ENCODE measurements at places on chromosomes 13 and 19.

- DNase-seq, result no peak
Measured at GRCh38 chr13:112907286-112907685, 61.7 kb upstream of the MCF2L start.

GRCh38 chr19:51375504-51376221 is 3.2 kb upstream of the NKG7 start:
- DNase-seq, result no peak

DNA sequence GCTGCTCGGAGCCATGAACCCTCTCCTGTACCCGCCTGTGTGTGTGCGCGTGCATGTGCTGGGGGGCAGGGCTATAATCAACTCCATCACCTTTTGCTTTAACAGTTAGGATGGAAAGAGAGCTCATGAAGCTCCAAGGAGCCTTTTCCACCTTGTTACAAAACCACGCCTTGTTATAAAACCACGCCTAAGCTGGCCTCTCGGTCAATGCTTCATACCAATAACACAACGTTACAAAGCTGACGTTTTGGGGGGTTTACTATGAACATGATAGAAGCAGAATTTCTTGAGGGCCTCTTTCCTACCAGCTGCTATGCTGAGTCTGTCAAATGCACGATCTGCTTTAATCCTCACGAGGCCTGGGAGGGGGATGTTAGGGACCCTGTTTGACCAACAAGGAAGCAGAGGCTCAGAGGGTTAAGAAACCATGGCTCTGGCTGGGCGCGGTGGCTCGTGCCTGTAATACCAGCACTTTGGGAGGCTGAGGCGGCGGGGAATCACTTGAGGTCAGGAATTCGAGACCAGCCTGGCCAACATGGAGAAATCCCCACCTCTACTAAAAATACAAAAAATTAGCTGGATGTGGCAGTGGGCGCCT is 11.9 kb downstream of the CAPS start:
- no peak for DNase-seq

GRCh38 chr13:24613755-24614154 is 66.5 kb upstream of the ATP12A start:
- DNase-seq, result no peak

- no peak for DNase-seq
Measured at GRCh38 chr13:110131424-110131823, 175.5 kb downstream of the COL4A1 start.

DNA sequence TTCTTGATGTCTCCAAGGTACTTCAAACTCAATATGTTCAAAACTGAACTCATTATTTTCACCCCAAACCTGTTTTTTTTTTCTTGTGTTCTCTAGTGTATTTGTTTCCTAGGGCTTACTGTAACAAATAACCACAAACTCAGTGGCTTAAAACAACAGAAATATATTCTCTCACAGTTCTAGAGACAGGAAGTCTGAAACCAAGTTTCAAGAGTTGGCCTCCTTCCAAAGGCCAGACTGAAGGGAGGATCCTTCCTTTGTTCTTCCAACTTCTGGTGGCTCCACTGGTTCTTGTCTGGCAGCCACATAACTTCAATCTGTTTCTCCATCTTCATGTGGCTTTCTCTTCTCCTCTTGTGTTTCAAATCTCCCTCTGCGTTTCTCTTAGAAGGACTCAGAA is 62.0 kb upstream of the PDCD5 start:
- no peak for DNase-seq

- DNase-seq, result peak; percentile 91
Measured at GRCh38 chr19:45730368-45731288, at the start of gene FBXO46. Gene FBXO46 (minus strand): TSS chr19:45730896. CDS start chr19:45713495, 17,401 bp downstream.

- no peak for DNase-seq
Measured at GRCh38 chr13:114044486-114044885, 70.6 kb upstream of the C13orf46 start.

GRCh38 chr19:47781590-47782262 is 3.2 kb downstream of the SELENOW start:
- no peak for DNase-seq

DNA sequence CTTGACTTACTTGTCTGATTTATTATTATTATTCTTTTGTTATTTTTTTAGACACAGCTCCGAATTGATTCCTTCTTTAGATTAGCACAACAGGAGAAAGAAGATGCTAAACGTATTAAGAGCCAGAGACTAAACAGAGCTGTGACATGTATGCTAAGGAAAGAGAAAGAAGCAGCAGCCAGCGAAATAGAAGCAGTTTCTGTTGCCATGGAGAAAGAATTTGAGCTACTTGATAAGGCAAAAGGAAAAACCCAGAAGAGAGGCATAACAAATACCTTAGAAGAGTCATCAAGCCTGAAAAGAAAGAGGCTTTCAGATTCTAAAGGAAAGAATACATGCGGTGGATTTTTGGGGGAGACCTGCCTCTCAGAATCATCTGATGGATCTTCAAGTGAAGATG is 29.4 kb downstream of the ERCC5 start:
- no peak for DNase-seq

GRCh38 chr13:100532836-100533435 is 55.7 kb downstream of the GGACT start:
- no peak for DNase-seq

DNA sequence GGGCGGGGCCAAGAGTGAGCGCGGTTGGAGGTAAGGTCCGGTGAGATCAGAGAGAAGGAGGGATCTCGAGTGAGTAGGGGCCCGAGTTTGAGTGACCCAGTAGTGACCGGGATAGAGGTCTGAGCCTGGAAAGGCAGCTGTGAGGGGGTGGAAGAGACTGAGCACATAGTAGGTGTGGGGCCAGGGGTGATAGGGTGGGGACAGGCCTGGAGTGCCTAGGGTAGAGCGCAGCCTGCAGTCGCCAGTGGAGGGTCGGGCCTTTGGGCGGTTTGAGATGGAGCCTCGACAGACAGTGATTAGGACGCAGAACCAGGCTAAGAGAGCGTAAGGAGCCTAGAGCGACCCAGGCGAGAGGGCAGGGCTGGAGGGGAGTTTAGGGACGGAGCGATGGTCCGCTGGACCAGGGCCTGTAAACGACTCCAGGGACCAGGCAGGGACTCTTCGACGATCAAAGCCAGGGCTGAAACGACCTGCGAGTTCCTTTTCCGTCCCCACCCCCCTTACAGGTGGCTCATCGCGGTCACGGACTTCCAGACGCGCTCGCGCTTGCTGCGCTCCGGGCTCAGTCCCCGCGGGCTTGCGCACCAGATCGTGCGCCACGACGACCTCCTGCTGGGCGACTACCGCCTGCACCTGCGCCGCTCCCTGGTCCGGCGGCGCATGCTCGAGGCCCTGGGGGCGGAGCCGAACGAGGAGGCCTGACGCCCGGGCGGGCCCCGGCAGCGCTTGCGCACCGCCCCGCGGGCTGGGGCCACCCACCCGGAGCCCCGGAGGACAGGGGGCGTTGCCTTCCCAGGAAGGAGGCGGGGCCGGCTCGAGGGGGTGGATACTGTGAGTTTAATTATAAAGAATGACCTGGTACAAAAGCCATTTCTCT is 9.4 kb downstream of the C19orf81 start:
- peak; percentile 72 for DNase-seq

- DNase-seq, result no peak
Measured at GRCh38 chr13:73800011-73800410, 334.2 kb downstream of the KLF12 start.

DNA sequence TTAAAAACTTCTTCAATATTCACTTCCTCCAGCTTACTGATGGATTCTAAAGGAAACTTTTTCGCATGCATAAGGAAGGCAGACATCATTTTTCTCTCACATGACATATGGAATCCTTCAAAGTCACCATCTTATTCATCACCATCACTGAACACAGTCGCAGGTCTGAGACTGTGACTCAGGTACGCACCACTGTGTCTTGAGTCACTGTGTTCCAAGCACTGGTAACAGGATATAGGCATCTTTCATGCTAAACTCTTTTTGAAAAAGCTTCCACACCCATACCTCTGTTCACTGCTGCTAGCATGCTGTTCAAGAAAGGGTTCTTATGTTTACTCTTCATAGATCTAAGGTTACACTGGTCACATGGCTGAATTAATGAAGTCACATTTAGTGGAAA is 67.0 kb upstream of the SIAH3 start:
- no peak for DNase-seq

DNA sequence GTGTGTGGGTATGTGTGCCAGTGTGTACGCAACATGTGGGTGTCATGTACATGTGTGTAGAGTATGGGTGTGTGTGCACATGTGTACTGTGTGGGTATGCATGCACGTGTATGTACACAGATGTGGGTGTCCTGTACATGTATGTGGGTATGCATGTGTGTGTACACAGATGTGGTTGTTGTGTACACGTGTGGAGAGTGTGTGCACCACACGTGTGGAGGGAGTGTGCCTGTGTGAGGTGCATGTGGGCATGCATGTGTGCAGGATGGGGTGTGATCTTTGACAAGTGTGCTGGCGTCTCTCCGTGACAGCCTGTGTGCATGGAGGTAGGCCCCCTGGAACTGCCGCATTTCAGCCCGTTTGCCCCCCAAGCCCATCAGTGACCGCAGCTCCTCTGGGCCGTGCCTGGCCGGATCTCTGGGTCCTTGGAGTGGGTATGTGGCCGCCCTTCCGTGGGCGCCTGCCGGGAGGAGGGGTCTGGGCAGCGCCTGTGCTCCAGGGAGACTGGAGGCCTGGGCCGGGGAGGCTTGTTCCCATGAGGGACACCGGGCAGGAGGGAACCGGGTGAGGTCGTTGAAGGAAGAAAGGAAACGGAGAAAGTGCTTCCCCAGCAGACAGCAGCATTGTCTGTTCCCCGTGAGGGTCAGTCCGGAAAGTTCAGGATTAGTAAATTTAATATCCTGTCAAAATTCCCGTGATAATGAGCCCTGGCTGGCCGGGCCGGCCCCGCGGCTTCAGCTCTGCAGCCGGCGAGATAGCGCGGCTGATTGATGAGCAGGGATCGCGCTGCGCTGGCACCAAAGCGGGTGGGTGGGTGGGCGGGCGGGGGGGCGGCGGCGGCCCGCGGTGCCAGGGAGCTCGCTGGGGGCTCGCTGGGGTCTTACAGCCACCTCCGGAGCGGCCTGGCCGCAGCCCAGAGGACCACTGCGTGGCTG is 91.1 kb upstream of the SOX1 start:
- no peak for DNase-seq

- peak; percentile 16 for DNase-seq
Measured at GRCh38 chr13:54210397-54211049, 1181.9 kb downstream of the OLFM4 start.

DNA sequence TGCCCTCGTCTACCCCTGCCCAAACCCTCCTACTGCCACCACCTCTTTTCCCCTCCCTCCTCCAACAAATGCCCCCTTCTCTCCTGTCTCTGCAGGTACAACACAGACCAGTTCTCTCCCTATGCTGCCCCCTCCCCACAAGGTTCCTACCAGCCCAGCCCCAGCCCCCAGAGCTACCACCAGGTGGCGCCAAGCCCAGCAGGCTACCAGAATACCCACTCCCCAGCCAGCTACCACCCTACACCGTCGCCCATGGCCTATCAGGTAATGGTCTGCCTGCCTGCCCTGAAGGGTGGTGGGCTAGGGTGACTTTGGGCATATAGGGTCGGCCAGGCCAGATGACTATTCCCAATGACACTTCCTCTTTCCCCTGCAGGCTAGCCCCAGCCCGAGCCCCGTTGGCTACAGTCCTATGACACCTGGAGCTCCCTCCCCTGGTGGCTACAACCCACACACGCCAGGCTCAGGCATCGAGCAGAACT is 6.5 kb upstream of the TIMM50 start:
- DNase-seq, result peak; percentile 44

- no peak for DNase-seq
Measured at GRCh38 chr19:662207-662961, 630 bp downstream of the RNF126 start.

GRCh38 chr19:6765738-6766356 is 1.4 kb downstream of the SH2D3A start:
- no peak for DNase-seq

DNA sequence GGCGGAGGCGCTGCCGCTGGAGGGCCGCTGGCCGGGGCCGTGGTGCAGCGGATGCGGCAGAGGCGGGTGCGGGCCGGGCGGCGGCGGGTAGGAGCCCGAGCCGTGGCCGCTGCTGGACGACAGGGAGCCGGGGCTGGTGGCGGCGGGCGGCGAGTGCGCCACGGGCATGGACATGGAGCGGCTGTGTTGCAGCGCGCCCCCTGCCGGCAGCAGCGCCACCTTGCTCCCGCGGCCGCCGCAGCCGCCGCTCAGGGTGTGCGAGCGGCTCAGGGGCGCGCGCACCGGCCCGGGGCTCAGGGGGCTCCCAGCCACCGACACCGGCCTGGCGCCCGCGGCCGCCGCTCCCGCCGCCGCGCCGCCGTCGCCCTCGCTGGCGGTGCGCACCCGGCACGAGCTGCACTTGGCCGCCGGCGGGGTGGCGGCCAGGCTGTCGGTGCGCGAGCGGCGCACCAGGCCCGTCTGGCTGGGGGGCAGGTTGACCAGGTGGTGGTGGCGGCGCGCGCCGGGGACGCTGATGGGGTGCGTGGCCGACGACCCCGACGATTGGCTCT is 1.7 kb downstream of the IRS2 start:
- DNase-seq, result peak; percentile 59

- no peak for DNase-seq
Measured at GRCh38 chr19:2226051-2226839, 9.9 kb downstream of the PLEKHJ1 start.

DNA sequence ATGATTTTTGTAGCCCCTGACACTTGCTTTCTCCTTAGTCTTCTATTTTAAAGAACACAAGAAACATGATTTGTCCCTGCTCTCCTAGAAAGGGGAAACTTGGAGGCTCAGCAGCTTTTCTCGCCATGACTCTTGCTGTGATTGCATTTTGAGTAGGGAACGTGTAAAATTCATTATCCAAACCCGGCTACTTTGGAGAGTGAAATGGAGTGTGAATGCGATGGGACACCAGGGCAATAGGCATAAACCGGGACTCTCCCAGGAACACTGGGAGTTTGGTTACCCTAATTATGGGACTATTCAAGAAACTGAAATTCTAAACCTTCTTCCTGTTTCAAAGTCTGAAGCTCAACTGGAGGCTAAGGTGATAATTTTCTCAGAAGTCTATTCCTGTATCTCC is 181.7 kb upstream of the RFC3 start:
- DNase-seq, result no peak

GRCh38 chr13:114029866-114030625 is 56.2 kb upstream of the C13orf46 start:
- no peak for DNase-seq

DNA sequence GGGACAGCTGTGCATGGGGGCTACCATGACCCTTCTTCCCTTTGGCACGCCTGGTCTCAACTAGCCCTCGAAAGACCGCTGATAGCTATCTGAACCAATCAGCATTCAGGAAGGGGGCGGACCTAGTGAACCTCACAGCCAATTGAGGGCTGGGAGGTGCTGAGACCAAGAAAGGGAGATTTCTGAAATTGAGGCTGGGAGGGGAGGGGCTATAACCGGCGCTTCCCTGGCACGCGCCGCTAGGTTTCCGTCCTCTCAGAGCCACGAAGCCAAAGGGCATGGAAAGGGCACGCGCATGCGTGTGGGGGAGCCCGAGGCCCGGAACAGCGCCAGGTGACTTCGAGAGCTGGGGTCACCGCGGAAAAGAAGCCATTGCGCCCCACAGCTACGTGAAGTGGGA is 4.2 kb upstream of the PAFAH1B3 start:
- no peak for DNase-seq

DNA sequence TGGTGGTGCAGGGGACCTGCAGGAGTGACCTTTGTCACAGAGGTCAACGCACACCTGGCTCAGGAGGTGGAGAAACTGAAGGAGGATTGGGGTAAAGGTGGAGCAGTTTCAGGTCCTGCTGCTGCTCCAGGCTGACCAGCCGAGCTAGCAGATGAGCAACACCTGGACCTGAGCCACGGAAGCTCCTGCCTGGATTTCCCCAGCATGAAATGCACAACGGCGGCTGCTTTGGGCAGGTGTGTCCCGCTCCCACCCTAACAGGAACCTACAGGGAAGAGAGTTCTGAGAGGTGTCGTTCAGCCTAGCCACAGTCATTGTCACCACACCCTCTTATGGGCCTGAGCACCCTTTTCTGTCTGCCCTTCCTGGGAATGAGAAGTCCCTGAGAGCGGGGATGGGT is 15.7 kb upstream of the CD177 start:
- DNase-seq, result no peak
